NCI-H1105 (cell line): ENCODE measurements at places on chromosomes 16 and 17.

- DNase-seq: no peak
Measured at GRCh38 chr17:17886226-17886625, 49.4 kb upstream of the SREBF1 start.

DNA sequence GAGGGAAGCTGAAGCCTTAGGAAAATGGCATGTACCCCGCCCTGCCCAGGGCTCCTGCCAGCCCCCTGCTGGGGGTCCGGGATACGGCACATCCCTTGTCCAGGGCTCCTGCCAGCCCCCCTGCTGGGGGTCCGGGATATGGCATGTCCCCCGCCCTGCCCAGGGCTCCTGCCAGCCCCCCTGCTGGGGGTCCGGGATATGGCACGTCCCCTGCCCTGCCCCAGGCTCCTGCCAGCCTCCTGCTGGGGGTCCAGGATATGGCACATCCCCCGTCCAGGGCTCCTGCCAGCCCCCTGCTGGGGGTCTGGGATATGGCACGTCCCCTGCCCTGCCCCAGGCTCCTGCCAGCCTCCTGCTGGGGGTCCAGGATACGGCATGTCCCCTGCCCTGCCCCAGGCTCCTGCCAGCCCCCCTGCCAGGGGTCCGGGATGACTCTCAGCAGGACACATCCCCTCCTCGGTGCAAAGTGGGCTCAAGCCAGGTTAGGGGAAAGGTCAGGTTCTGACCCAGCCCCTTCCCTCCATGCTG lies 43.2 kb downstream of the RPH3AL start:
- no peak for DNase-seq

DNA sequence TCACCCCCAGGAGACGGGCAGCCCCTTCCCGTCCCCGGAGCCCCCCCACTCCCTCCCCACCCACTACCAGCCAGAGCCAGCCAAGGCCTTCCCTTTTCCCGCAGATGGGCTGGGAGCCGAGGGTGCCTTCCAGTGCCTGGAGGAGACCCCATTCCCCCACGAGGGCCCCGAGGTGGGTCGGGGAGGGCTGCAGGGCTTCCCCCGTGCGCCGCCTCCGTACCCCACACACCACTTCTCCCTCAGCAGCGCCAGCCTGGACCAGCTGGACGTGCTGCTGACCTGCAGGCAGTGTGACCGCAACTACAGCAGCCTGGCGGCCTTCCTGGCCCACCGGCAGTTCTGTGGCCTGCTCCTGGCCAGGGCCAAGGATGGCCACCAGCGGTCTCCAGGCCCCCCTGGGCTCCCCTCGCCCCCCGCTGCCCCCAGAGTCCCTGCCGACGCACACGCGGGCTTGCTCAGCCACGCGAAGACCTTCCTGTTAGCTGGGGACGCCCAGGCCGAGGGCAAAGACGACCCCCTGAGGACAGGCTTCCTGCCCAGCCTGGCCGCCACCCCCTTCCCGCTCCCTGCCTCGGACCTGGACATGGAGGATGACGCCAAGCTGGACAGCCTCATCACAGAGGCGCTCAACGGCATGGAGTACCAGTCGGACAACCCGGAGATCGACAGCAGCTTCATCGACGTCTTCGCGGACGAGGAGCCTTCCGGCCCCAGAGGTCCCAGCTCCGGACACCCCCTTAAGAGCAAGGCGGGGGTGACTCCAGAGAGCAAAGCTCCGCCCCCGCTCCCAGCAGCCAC lies 23.5 kb upstream of the ZFPM1 start:
- DNase-seq: no peak

DNA sequence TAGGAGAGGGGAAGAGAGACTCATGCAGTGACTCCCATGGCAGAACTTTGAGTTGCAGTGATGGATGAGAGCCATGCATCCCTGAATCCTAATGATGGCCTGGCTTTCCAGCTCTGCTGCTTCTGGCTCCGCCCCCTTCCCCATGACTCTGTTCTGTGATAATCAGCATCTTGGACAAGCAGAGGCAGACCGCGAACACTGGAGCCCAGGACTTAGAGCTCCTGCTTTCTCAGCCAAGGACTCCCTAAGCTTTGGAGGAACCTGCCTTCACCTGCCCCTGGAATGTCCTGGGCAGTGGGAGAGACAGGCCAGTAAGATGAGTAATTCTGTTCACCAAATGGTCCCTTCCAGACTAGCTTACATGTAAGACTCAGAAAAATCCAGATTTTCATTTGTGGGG lies 12.5 kb downstream of the CCDC92B start:
- no peak for DNase-seq

- no peak for DNase-seq
Measured at GRCh38 chr16:13835935-13836730, 83.8 kb upstream of the ERCC4 start.

- no peak for DNase-seq
Measured at GRCh38 chr16:72247821-72248253, 75.9 kb upstream of the PMFBP1 start.

GRCh38 chr16:4175849-4176248 lies 59.6 kb upstream of the ADCY9 start:
- DNase-seq: no peak

GRCh38 chr17:15440347-15440746 lies 27.1 kb downstream of the CDRT4 start:
- no peak for DNase-seq

DNA sequence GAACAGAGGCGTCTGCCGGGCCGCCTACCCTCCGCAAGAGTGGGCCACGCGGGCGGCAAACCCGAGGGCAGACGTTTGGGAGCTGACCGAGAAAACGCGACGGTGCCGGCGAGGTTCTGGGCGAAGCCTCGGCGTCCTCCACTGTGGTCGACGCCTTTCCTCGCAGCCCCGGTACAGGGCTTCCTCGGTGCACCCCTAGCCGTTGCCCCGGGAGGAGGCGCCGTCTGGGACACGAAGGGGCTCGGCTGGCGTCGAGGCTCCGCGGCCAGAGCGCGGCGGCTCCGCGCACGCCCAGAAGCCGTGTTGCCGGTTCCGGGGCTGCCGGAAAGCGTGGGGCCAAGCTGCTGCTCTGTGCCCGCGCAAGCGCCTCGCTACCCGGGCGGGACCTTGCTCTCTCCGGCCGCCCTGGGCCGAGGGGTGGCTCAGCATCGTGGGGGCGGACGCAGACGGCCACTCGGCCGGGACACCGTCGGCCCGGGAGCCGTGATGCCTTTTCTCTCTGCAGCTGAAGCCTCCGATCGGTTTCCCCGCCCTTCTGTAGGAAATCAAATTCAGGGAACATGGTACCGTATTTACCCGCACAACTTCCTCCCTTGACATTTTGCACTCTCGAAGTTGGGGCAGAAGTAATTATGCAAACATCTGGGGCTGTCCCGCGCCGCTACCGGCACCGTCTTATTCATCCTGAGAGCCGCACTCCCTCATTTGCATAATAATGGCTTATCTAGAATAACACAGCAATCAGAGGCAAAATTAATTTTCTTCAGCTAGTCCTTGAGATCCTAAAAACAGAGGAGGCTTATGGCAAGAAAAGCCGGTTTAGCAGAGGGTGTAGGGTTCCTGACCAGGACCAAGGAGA lies 7.3 kb upstream of the CBX8 start:
- no peak for DNase-seq

DNA sequence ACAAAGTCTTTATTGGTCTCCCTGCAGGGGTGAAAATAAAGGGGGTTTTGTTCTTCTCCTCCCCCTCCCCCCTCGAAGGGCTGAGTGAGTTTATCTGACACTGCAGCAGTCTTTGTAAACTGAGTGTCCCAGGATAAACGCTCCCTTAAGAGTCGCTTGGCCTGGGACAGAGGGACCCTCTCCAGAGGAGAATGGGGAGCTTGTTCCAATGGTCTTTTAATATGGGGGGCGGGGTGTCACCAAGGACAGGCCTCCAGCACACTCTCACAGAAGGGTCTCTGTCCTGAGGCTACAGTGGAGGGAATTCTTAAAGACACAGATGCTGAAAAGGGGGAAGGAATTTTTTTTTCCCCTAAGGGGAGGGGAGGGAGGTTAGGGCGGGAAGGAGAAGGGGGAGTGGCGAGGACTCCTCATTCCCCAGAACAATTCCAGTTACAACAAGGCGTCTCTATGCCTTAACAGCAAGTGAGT lies 455.5 kb downstream of the SOX9 start:
- no peak for DNase-seq
